ENCODE measurements at places on chromosomes 5 and 9.

DNA sequence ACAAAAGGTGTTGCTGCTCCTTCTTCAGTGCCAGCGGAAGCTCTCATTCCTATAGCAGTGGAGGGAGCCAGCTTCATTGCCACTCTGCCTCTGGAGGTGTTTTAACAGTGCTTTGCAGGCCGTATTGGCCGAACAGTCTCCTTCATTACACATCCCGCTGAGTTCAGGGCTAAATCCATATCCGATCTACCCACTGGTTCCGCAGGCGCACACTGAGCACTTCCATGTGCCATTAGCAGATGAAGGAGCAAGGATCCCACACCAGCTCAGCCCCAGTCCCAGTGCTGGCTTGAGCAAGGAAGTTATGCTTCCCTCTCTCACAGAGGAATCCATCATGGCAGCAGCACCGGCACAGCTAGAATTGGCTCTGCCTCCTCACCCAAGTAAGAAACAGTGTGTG lies 121.2 kb upstream of the IRX2 start:
- DNase-seq: no peak

DNA sequence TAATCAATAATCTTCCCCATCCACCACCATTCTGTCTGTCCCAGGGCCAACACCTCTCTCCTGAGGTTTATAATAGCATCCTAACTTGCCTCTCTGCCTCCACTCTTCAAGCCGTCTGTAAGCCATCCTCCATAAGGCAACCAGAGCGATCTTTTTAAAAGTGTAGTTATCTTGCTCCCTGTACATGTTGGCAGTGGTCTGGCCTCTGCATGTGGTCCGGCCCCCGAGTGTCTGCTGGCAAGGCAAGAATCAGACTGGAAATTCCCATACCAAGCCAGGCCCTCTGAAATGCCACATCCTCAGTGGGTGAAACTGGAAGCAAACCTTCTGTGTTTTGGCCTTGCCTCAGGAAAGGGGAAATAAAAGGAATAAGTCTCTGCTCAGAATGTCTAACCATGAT lies 17.0 kb downstream of the TTLL11 start:
- DNase-seq: no peak

DNA sequence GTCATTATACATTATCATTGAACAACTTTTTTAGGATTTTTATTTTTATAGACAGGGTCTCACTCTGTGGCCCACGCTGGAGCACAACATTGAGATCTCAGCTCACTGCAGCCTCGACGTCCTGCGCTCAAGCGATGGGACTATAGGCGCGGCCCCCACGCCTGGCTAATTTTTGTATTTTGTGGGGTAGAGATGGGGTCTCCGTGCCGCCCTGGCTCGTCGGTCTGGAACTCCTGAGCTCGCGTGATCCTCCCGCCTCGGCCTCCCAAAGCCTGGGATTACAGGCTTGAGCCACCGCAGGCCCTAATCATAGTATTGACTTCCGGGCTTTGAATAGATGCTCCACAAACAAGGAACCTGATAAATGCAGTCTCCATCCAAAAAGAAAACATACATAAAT lies 1.4 kb upstream of the EDF1 start:
- DNase-seq: no peak

- no peak for DNase-seq
These were observed 95.6 kb downstream of the NR6A1 start for GRCh38 chr9:124675261-124676158.

DNA sequence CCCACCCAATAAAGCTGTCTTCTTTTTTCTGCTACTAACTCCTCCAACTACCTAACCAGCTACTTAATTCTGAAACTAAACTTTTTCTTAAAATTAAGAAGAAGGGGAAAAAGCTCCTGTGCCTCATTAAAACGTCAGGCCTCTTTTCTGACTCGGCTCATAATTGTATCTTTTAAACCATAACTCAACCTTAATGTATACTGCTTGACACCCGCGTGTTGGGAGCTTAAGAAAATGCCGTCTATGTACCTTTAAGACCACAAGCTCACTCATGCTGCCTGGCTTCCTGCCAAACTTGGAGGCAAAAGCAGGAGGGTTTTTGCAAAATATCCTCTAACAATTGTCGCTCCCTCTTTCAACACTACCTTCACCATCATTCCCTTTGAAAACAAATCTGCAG lies 5.0 kb downstream of the EBF1 start:
- DNase-seq: peak; percentile 97

DNA sequence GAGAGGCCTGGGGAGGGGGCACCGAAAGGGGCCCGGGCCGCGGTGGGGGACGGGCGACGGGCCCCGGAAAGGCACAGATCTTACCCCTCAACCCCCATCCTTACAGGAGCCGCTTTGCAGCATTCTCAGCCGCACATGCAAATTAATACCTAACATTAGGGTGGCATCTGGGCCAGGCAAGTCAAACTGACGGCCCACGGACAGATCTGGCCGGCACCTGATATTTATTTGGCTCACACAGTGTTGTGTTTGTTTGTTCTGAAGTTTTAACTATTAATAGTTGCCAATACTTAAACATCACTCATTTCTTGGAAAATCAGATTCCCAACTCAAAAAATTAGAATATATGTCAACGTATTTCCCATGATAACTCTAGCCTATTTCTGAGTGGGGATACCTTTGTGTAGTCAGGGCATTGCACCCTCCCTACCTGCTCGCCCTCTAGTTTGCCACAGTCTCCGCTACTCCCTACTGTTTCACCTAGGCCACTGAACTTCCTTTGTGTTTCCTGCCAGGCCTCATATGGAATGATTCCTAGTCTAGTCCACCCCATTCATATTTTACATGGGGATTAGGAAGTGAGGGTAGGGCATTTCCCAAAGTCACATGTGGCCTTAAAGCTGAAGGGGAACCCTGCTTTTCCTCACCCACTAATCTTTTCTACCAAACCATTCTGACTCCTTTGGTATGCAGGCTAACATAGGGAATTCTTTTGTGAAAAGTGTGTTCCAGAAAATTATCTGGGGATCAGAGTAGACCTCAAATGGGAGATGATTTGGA lies 71.9 kb upstream of the LARP1 start:
- no peak for DNase-seq

GRCh38 chr5:5939759-5940370 lies 438.5 kb downstream of the MED10 start:
- no peak for DNase-seq

- peak; percentile 7 for DNase-seq
These were observed 86.4 kb downstream of the MED10 start for GRCh38 chr5:6291961-6292360.
